ENCODE measurements at places on chromosomes 5 and 9. TPM values are rescaled to one million over a fixed set of nuclear protein-coding genes. Genes with fewer than 3 reads are reported as not detected.

Gene CDX1
- not detected for total RNA-seq

Gene S1PR3
- 96.4 TPM for total RNA-seq

Gene TAF11L10
- not detected for total RNA-seq

Gene FCN2
- not detected for total RNA-seq

Gene PCDHGB4
- total RNA-seq = 0.56 TPM

Gene SOWAHA
- 0.10 TPM for total RNA-seq

Gene DOCK2
- total RNA-seq = 2.0 TPM
